ENCODE measurements at places on chromosomes 12 and 14.

DNA sequence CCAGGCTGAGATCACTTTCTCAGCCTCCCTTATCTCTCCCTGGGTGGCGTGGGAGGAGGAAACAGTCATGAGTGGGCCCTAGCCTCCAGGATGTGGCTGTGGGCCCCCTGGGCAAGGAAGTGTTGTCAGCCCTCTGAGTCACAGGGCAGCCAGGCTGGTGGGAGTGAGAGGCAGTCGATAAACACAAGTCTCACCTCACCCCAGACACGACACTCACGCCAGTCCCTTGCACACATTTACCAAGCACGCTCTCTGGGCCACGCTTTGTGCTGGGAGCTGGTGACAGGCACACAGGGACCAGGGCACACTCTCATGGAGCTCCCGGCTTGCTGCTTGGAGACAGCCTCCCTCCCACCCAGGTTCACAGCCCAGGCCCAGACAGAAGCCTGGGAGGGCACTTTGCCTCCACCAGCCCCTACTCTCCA lies 1.9 kb upstream of the KRT79 start:
- no peak for DNase-seq

DNA sequence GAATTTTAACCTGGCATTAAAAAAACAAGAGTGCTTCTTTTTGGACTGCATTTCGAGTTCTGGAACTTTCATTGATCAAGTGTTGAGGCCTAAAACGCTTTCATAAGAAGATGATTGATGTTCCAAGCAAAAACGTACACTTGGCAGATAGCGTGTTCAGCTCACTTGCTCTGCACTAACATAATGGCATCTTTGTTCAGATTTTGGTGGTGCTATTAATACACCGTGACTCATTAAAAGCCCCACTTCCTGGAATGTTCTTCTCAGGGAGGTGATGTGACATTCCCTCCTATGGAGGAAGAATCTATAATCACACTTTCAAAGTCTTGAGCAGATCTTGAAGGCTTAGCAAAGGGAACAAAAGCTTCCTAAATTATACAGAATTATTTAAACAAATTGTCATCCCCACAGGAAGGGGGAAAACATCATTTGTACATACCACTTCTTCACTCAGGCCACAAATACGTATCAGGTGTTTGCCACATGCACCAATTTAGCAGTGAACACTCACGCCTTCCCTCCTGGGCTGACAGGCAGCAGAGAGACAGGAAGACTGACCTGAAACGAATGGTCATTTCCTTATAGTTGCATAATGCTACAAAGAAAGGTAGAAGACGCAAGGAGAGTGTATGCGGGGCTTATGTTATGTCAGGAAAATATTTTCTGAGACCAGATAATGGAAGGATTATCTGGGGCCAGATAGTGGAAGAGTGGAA lies 15.4 kb downstream of the HSP90AA1 start:
- no peak for DNase-seq

DNA sequence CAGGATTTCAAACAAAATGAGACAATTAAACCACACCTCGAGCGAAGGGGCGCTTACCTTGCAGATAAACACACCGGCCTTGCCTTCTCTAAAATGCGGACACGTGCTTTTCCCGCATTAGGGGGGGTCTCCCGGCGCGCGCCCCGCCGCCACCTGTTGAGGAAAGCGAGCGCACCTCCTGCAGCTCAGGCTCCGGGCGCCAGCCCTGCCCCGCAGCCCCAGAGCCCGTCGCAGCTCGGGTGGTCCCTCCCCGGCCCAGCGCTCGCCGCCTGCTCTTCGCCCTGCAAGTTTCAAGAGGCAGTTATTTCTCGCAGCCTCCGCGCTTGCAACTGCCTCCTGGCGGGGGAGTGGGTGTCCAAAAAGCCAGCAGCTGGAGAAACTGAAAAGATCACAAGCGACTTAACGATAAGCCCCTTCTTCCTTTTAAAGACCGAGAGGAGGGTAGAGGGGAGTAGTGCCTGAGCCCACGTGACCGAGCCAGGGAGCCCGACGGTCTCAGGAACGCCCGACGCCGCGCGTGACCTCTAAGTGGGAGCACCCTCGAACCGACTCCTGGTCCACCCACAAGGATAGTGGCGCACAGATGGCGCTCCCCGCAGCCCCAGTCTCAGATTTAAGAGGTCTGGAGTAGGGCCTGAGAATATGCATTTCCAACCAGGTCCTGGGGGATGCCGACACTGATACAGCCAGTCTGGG lies at the start of gene ESR2:
TSS of gene ESR2 (minus strand) at position 396 of the 696 bp plus-strand sequence. CDS start 11,386 bp downstream, outside the sequence.
- no peak for DNase-seq

DNA sequence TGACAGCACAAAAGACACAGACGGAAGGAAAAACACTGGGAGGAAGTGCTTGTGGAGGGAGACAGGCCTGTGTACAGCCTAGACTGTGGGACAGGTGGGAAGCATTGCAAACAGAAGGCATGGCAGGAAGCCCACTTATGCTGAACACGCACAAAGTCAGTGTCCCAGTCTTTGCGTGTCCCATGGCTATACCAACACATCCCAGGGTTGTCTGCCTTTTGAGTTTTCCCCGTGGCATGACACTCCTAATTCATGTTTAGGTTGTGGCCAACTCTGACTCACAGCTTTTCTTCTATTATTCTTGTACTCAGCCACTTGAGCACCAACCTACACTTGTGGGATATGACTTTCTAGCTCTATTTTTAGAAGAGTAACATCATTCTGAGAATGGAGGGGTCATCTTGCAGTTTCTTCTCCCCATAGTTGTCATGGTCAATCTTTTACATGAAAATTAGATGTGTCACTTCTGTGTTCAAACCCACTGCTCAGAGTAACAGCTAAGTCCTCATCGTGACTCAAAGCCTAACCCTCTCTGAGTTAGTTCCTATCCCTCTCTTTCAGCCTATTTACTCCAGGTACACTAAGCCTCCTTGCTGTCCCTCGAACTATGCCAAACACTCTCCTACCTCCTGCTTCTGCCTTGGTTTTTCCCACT lies 27.5 kb upstream of the JPH4 start:
- no peak for DNase-seq

DNA sequence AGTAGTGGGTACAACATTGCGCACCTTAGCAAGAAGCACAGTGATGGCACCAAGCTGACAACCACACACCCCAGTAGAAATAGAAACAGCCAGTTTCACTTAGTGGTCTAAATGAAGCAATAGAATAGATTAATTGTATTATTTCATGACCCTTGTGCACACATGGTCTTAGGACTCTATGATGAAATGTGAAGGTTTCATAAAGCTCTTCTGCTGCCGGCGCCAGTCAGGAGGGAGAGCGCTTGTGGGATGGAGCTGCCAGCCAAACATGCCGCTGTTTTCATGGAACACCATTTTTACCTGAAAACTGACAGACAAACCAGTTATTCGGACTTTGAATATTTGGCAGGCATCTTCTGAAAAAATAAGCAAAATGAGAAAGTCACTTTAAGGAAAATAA lies 100.0 kb downstream of the PPP2R5C start:
- no peak for DNase-seq

DNA sequence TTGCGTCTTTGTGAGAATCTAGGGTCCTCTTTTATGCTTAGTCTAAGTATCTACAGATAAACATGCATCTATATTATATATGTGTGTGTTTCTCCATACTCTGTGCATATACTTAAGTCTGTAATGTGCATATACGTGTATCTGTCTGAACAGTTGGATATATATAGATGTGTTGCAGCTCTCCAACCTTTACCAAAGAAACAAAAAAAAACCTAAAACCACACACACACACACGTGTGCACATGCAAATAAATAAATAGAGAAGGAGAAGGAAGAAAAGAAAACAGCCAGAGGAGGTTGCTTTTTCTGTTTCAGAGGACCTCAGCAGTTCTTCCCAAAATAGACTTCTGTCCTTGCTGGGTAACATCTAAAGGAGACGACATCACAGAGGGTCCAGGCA lies 244.9 kb downstream of the CACNA1C start:
- DNase-seq: no peak

GRCh38 chr14:76298896-76299295 lies 77.0 kb upstream of the ESRRB start:
- DNase-seq: no peak

DNA sequence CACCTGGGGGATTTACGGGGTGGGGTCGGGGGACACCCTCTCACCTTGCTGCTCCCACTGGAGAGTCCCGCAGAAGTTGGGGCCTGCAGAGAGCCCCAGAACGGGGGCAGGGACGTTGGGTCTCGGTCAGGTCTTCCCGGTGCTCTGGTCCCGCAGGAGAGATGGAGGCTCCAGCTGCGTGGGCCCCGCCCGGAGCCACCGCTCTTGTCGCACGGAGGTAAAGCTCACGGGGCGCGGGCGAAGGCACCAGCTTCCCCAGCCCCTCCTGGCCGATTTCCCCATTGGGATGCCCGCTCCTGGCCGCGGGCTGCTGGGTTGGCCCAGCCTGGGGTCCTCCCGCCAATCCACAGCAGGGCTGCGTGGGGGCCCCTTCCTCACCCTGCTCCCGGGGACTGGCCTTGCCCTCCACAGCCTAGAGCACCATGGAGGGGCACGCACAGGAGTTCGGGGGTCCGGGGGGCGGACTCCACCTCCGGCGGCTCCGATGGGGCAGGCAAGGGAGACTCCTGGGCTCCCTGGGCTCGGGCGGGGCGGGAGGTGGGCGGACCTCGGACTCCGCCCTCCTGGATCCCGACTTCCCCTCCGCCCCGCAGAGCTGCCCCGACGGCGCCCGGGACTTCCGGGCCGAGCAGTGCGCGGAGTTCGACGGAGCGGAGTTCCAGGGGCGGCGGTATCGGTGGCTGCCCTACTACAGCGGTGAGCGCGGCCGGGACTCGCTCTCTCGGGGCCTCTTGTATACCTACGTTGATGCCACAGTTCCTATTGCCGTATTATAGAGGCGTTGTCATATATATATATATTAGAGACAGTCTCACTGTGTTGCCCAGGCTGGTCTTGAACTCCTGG lies 8.4 kb downstream of the PAPLN start:
- no peak for DNase-seq

GRCh38 chr12:42769455-42769854 lies 179.9 kb upstream of the PRICKLE1 start:
- no peak for DNase-seq

- DNase-seq: no peak
Observed at GRCh38 chr12:65860600-65860999, 36.3 kb downstream of the HMGA2 start.

Measured in AG04449 (cell line).